ENCODE measurements at places on chromosomes 7 and 10.
A peak's percentile ranks its signal among the peaks of the same experiment; 100 is the strongest.

- DNase-seq: peak; percentile 76
Measured at GRCh38 chr7:30682212-30683083, at the start of gene CRHR2. TSS of gene CRHR2 (minus strand) at chr7:30682456. CDS start at chr7:30682280, 176 bp downstream.

GRCh38 chr7:73366127-73366526 is 38.2 kb downstream of the FKBP6 start:
- DNase-seq: no peak

GRCh38 chr7:76998285-76998589 is 33.9 kb downstream of the SPDYE17 start:
- DNase-seq: no peak

- no peak for DNase-seq
Measured at GRCh38 chr7:158411232-158411950, 176.2 kb downstream of the PTPRN2 start.
